Left ventricle myocardium superior (tissue), 1 donor: ENCODE measurements at places on chromosomes 6 and 20. TPM values are rescaled to one million over a fixed set of nuclear protein-coding genes. Genes with fewer than 3 reads are reported as not detected.

The MKKS gene
- total RNA-seq = 27.7 TPM

The TNF gene
- total RNA-seq = 0.35 TPM

The E2F3 gene
- total RNA-seq = 5.6 TPM

The ENPP3 gene
- not detected for total RNA-seq

DNA sequence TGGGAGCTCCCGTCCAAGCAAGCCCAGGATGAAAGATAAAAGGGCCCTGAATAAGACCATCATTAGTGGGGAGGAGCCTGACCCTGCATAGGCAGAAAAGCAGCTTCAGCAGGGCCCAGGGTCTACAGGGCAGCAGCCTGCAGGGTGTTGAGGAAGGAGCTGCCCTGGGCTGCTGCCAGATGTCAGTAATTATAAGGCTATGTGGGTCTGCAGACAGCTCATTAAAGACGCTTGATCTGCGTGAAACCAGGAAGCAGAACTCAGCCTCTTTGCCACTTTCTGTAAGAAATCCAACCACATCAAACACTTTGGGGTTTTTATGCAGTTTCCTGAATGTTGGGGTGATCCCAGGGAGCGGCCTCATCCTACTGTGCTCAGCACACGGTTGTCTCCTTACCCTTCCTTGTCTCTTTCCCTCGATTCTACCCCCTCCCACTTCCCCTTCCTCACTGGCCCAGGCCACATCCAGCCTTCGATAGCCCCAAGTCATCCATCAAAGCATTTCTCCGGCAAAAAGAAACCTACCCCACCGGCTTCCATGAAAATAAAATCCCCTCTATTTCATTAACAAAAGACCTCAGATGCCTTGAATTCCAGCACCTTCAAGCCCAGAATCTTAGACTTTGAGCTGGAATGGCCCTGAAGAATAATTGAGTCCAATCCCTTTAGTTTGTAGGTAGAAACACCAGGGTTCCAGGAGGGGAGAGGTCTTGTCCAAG lies 1.0 kb upstream of the TGM6 start:
- no peak for DNase-seq

GRCh38 chr20:38855356-38855755 lies 49.9 kb downstream of the PPP1R16B start:
- DNase-seq = no peak
